ENCODE measurements at places on chromosomes 2 and 18.

DNA sequence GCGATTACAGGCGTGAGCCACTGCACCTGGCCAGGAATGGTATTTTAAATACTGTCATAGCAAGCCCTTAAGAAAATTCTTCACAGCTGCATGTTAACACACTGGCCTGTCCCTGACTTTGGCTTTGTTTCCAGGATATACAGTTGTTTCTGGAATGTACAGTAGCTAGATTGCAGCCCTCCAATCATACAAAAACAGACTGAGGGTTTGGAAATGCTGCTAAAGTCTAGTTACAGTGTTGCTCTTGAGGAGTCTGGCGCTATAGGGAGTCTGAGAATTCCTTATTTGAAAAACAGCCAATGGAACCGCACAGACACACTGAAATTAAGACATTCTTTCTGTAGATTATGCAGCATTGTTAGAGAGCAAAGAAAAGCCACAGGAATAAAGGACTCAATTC is 37.7 kb downstream of the STON1 start:
- DNase-seq, result no peak

GRCh38 chr2:150705357-150705756 is 217.9 kb upstream of the RND3 start:
- DNase-seq, result no peak

DNA sequence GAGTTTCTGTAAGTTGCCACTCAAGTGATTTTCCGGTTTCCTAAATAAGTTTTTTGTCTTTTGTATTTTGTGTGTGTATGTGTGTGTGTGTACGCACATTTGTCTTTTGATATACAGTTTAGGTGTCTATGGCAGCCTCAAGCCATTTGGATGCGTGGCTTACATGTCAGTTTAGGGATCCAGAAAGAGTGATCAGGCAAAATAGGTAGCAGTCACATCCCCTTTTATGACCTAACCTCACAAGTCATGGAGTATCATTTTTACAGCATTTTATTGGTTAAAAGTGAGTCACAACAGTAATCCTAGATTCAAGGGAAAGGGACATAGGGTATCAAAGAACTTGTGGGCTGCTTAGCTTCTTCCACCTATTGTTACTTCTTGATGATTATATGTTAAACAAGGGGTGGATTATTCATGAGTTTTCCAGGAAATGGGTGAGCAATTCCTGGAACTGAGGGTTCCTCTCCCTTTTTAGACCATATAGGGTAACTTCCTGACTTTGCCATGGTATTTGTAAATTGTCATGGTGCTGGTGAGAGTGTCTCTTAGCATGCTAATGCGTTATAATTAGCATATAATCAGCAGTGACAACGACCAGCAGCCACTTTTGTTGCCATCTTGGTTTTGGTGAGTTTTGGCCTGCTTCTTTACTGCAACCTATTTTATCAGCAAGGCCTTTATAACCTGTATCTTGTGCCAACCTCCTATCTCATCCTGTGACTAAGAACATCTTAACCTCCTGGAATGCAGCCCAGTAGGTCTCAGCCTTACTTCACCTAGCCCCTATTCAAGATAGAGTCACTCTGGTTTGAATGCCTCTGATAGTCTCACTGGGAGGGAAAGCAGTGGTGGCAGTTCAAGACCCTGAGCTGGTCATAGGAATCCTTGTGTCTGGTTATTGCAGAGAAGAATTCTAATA is 8.6 kb upstream of the SOCS6 start:
- DNase-seq, result no peak

DNA sequence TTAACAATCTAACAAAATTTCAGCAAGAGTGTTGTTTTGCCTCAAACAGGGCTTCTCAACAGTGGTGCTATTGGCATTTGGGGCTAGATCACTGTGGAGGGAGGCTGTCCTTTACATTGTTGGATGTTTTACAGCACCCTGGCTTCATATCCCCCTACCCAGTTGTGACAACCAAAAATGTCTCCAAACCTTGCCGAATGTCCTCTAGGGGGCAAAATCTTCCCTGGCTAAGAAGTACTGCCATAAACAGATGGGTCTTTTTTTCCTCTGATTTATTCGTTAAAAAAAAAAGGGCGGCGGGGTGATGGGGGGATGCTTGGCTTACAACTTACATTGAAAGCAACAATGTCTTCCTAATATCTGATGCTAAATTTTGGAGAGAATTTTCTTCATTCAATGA is 207.6 kb upstream of the CCDC150 start:
- no peak for DNase-seq

- DNase-seq, result no peak
Observed at GRCh38 chr18:33871363-33872025, 293.5 kb downstream of the ASXL3 start.

DNA sequence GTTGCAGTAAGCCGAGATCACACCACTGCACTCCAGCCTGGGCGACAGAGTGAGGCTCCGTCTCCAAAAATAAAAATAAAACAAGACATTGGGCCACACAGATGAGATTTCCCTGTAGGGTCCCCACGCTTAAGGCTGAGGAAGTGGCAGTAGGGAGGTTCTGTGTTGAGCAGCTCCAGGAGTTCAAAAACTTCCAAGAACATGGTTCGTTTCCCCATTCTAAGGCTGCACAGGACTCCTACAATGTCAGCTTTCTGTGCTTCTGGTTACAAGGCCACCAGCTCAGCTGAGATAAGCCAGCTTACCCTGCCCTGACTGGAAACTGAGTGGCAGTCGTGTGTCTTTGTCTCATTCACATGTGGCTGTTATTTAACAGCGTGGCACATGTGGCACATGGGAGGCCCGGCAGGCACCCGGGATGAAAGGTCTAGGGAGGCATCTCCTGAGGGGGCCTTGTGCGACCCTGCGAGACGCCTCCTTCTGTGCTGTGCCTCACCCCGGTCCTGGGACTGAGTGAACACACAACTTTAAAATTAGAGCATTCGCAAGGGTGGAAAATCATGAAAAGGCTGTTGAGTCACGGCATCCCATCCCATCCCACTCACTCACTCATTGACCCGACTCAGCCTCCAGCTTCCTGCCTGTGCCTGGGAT is 7.7 kb downstream of the ITGB1BP1 start:
- peak; percentile 91 for DNase-seq

GRCh38 chr2:212777020-212777491 is 238.5 kb upstream of the ERBB4 start:
- peak; percentile 13 for DNase-seq

GRCh38 chr2:240386326-240386725 is 49.1 kb upstream of the GPC1 start:
- DNase-seq, result no peak

DNA sequence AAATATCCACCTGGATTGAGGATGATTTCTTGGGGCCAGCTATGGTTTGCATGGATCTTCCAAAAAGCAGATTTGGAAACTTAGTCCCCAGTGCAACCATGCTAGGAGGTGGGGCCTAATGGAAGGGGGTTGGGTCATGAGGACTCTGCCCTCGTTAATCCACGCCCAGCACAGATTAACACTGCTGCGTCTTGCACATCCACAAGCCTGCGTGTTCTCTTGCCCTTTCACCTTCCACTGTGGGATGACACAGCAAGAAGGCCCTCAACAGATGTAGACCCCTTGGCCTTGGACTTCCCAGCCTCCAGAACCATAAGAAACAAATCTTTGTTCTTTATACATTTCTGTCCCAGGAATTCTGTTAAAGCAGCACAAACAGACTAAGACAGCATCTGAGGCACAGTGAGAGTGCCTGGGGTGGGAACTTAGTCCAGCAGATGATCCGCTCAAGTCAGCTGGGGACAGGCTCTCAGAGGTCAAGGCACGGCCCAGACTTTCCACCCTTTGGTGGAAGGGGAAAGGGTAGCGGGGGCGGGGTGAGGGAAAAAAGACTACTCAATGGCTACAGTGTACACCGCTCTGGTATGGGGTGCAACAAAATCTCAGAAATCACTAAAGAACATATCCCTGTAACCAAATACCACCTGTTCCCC is 2.4 kb downstream of the RAB17 start:
- no peak for DNase-seq

DNA sequence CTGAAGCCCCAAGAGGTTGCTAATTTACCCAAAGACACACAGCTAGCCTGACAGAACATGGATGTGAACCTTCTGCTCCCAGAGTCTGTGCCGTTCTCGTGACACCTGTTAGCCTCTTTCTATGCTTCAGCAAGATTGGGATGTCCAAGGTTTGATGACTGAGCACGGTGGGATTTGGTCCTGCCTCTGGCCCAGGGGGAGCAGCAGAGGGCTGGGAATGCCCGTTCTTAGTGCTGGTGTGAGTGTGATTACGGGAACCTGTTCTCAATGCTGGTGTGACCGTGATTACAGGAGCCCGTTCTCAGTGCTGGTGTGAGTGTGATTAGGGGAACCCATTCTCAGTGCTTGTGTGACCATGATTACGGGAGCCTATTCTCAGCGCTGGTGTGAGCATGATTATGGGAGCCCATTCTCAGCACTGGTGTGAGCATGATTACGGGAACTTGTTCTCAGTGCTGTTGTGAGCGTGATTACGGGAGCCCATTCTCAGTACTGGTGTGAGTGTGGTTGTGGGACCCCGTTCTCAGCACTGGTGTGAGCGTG is 67.3 kb upstream of the SNTG2 start:
- DNase-seq, result no peak

DNA sequence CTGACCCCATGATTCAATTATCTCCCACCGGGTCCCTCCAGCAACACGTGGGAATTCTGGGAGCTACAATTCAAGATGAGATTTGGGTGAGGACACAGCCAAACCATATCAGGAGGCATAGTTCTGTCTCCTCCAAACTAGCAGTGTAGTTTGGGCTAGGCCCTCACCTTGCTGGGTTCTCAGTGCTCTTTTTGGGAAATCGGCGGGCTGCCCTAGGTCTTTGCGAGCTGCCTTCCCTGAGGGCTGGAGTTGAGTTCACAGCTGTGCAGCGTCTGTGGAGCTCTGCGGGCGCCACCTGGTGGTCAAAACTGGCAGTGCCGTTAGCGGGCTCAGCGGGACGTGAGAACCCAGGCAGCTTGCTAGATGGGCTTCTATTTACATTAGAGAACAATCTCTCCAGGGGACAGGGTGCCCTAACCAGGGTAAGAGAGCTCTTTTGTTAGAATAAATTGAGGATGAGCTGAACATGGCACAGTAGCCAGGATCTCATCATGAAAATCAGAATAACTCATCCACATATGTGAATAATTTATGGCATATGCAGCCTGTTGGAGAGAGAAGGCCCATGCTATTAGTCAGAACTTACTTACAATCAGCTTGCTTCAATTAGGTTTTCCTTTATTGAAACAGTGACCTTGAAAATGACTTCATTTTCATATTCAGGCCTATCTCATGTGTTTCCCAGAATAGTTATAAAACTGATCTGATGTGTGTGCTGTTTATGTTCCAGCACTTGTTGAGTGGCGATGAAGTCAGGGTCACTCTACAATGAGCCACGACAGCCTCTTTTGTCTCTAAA is 27.4 kb upstream of the YES1 start:
- DNase-seq, result peak; percentile 95

DNA sequence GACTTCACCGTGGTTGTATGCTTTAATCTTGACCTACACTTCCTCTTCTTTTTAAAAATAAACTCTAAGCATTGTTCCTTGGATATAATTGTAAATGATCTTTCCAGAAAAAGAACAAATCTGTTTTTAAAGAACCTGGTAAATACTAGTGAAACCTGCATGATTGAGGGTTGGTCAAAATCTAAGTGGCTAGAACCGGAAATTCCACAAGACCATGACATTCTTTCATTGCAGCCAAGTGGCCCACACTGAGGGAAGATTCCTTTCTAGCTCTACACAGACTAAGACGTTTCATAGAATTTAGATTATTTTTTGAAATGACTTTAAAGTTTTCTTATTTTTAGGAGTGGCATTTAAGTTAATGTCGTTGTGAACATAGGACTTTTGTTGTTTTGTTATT is 356.7 kb downstream of the NYAP2 start:
- DNase-seq, result no peak

DNA sequence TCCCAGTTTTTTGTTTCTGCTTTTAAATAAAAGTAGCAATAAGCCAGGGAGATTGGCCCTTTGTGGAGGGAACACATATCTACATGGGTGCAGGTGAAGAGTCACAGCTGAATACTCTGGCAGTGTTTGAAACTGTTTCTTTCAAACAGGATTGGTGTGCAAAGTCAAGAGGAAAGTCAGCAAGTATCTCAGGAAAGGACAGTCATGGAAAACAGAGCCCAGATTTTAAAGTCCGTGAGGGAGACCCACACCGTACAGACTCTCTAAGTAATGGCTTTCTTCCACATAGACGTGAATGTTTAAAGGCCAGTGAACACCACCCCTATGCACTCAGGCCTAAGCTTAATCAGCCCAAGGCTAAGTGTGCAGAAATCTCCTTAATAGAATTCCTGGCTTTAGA is 95.3 kb downstream of the GFPT1 start:
- DNase-seq, result no peak

GRCh38 chr2:74031221-74031620 is 46.5 kb downstream of the TET3 start:
- DNase-seq, result peak; percentile 53

GRCh38 chr2:237361194-237362004 is 52.6 kb downstream of the COL6A3 start:
- DNase-seq, result no peak

GRCh38 chr2:42132191-42132965 is 36.8 kb upstream of the EML4 start:
- peak; percentile 95 for DNase-seq

GRCh38 chr2:49219741-49220140 is 65.4 kb upstream of the FSHR start:
- DNase-seq, result no peak

- DNase-seq, result no peak
Observed at GRCh38 chr2:32453242-32454062, 96.6 kb downstream of the BIRC6 start.

DNA sequence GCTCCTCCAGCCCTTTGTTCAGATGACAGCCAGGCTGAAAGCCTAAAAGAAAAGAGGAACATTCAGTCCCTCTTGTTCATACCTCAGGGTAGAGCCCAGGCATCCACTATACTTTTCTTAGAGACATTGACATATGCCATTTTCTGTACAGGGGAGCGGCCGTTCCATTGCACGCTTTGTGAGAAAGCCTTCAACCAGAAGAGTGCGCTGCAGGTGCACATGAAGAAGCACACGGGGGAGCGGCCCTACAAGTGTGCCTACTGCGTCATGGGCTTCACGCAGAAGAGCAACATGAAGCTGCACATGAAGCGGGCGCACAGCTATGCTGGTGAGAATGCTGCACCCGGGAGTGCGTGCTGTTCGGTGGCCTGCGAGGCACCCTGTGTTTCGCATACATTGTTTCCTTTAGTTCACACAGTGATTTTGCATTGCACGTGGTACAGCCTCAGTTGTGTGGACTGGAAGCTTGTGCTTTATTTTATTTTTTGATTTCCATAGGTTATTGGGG is 138.2 kb downstream of the ZNF236 start:
- no peak for DNase-seq

GRCh38 chr2:19574778-19575260 is 216.4 kb upstream of the OSR1 start:
- no peak for DNase-seq

GRCh38 chr2:3101016-3101942 is 276.3 kb downstream of the EIPR1 start:
- DNase-seq, result no peak

DNA sequence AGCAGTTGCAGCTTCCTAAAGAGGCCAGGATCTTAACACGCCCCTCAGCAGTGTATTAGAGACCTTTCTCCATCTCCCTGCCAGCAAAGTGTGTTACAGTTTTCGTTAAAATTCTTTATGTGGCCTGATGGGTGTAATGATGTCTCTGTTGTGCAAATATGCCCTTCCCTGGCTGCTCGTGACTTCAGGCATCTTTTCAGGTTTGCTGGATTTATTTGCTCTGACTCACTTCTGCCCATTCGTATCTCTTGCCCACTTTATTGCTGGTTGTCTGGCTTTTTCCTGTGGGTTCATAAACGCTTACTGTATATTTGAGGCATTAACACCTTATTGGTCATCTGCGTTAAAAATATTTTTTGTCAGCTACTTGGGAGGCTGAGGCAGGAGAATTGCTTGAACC is 134.5 kb downstream of the ASB1 start:
- DNase-seq, result no peak

- DNase-seq, result no peak
Observed at GRCh38 chr2:224145751-224146355, 106.8 kb upstream of the SERPINE2 start.
